ENCODE measurements at places on chromosomes 4 and X.
A peak's percentile ranks its signal among the peaks of the same experiment; 100 is the strongest.

- DNase-seq: peak; percentile 23
Measured at GRCh38 chr4:81565142-81565870, 93.6 kb upstream of the RASGEF1B start.

DNA sequence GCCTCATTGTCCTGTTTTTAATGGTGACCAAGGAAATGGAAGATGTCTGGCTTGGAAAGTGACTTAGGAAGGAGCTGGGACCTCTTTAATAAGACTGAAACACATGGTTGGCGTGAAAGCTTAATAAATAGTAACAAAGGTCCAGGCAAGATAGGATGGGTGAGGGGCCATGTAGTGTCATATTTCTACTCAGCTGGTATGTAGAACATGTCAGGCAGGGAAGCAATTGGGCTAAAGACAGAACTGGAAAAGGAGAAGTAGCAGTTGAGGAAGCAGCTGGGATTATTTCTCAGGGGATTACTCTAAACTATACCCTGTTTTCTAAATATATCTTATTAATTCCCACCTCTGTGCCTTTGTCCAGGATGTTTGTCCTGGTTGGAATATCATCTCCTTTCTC is 18.6 kb downstream of the ITGB1BP2 start:
- DNase-seq: no peak

- no peak for DNase-seq
Measured at GRCh38 chr4:54197926-54198325, 31.2 kb upstream of the PDGFRA start.

DNA sequence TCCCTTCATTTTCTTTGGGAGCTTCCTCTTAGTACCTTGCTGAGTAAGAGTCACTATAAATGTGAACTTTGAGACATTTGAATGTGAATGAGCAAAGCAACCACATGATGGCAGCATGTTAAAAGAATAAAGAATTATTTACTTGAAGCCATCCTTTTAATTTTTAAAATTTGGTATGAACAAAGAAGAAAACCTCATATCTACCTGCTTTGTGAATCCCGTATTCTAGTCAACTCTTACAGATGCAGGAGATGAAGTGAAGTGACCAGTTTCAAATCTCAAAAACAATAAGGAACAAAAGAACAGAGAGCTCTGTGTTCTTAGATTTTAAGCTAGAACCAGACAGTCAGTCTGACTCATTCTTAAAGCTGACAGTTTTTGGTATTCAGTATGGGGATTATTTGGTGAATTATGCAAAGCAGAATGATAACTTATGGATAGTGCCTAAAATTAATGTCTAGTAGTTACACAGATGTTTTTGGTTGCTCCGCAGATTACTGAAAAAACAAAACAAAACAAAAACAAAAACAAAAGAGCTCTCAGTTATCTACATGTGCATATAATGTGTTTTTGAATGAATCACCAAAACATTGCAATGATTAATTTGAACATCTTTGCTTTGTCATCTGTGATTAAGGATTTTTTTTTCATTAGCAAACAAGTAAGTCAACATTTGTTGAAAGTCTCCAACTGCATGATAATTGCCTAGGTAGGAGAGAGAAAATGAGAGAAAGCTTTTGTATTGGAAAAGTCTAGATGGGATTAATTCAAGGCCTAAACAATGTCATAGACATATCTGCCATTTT is 48.2 kb upstream of the H2AZ1 start:
- DNase-seq: peak; percentile 59

DNA sequence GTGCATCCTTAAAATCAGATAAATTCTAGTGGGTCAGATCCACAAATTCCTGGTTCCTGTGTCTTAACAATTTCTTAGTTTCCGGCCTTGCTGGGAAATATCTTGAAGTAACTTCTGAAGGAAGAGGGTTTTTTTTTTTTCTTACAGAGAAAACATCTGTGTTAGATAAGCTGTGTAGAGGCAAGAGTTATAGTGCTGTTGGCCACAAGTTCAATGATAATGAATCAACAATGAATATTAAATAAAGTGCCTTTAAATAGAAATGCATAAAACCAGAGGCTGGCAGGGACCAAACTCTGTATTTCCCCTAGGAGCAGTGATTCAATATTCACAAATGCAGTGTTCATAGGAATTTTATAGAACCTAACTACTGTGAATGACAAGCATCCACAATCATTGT is 711.9 kb upstream of the ATOH1 start:
- DNase-seq: no peak

- no peak for DNase-seq
Measured at GRCh38 chrX:14220386-14220944, 190.8 kb upstream of the GEMIN8 start.

DNA sequence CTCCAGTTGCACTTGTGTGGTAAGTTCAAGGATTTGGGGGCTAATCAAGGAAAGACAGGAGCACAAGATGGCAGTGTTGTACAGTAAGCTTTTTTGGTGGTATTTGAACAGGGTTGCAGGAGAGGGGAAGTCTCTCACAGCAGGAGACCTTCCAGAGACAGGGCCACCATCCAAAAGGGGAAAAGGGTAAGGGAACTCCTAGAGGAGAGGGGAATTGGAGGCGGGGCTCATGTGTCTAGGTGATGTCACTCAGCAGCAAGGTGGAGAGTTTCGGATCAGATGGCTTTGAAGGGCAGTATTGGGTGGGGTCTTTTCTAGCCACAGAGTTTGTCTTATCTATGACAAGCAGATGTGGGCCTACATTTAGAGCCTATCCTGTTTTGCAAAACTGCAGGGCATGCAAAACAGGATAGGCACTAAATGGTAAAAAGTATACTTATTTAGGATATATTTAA is 13.4 kb upstream of the RNF175 start:
- DNase-seq: peak; percentile 30

Data from PC-3 (cell line).